ENCODE measurements at places on chromosomes 7 and 10. TPM values are rescaled to one million over a fixed set of nuclear protein-coding genes. Genes with fewer than 3 reads are reported as not detected.

- no peak for DNase-seq
Observed at GRCh38 chr10:86365346-86366032, 1.1 kb downstream of the GRID1 start.

DNA sequence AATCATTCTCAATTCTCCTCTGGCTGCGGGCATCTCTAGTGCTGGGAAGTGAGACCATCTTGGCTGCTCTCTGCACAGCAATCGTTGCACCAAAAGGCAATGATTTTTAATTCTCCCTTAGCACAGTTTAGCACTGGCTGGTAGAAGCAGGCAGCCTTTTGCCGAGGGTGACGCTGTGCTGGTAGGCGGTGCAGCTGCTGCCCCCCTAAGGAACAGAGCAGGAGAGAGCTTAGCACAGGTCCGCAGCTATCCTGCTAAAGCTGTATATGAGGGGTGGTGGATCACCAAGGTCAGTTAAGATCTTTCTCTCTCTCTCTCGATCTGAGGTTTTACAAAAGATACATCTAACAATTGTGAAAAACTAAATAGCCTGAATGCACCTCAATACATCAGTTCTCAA is 390.1 kb downstream of the GATA3 start:
- no peak for DNase-seq

GRCh38 chr7:134741907-134742635 is 37.4 kb upstream of the CALD1 start:
- DNase-seq, result no peak

The HTR7 gene
- not detected for total RNA-seq
